Renal cortex interstitium (tissue), 15 donors: ENCODE measurements at places on chromosomes 16 and 17. TPM values are rescaled to one million over a fixed set of nuclear protein-coding genes. Genes with fewer than 3 reads are reported as not detected.

GRCh38 chr16:29807426-29808218, 1.3 kb downstream of the MAZ start:
- DNase-seq: peak; percentile 83

DNA sequence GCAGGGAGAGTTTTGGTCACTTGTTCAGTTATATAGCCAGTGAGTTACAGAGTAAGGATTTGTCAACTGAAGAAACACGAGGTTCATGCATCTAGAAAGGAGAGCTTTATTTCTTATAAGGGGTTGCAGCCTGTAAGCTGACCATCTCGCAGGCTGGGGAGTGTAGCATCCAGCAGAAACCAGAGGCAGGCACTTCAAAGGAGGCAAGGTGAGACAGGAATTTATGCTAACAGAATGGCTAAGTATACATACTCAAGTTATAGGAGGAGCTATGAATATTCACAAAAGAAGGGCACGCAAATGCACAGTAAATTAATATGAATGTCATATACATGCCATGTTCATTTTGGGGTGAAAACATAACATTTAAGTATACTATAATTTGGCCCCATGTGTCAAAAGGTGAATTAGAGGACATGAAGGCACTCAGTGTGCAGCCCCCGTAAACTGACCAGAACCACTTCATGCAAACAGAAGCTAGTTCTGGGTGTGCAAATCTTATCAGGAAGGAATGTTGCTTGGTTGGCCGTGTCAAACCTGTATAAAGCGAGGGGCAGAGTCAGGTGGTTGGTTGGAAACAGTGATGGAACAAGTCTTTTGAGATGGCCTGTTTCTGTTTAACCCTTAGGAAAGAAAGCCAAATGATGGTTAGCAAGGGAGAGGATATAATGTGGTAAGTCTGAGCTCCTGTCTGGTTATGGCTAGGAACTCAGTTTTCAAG, 97.0 kb downstream of the GRIN2A start:
- DNase-seq: no peak

Gene C17orf50
- polyA plus RNA-seq: 0.25 TPM

DNA sequence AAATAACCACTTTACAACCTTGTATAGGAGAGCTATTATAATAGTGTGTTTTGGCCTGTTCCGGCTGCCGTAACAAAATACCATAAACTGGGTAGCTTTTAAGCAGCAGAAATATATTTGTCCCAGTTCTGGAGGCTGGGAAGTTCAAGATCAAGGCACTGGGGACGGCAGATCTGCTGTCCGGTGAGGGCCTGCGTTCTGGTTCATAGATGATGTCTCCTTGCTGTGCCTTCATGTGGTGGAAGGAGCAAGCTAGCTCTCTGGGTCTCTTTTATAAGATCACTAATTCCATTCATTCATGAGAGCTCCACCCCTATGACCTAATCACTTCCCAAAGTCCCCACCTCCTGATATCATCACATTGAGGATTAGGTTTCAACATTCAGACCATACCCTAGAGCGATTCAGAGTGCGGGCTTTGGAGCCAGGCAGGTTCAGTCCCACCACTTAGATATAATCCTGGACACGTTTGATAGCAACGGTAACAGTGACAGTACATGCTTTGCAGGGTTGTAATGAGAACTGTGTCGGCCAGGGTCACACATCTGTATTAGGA, 76.2 kb upstream of the ZFHX3 start:
- no peak for DNase-seq
